ENCODE measurements at places on chromosomes 5 and 9. TPM values are rescaled to one million over a fixed set of nuclear protein-coding genes. Genes with fewer than 3 reads are reported as not detected.

Gene CATSPER3
- total RNA-seq, result 0.24 TPM

Gene THBS4
- total RNA-seq, result 0.37 TPM

Gene OR1Q1
- total RNA-seq, result not detected

Gene PCDHB8
- total RNA-seq, result 0.74 TPM

Gene AQP7
- not detected for total RNA-seq

Gene LCN9
- not detected for total RNA-seq

DNA sequence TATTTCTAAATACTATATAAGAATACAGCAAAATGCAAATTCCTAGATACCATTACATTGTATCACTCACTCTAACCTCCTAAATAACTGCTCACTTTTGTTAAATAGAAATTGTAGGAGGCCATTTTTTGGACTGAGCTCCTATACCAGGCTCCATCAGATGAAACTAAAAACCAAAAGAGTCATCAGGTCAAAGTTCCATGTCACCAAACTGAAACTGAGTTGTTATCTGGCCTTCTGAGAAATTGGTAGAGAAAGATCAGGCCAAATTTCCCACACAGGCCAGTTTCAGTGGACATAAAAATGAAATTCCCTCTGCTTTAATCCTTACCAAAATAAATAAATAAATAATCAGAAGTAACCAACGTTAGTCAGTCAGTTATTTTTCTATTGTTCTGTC lies 13.8 kb upstream of the SNX2 start:
- no peaks in the 10 kb centered on the region for H3K36me3 ChIP-seq
- peaks cover 9% of the 10 kb centered on the region for H3K4me1 ChIP-seq
- peaks cover 2% of the 10 kb centered on the region for H3K27me3 ChIP-seq
- no peak overlapping the region for H3K27ac ChIP-seq
- H3K4me3 ChIP-seq, result no peak overlapping the region

GRCh38 chr5:110167384-110167783 lies 477.7 kb downstream of the MAN2A1 start:
- no peaks in the 10 kb centered on the region for H3K27me3 ChIP-seq
- no peaks in the 10 kb centered on the region for H3K36me3 ChIP-seq
- H3K27ac ChIP-seq, result no peak overlapping the region
- H3K4me3 ChIP-seq, result no peak overlapping the region
- H3K4me1 ChIP-seq, result no peaks in the 10 kb centered on the region
- no peak for DNase-seq

DNA sequence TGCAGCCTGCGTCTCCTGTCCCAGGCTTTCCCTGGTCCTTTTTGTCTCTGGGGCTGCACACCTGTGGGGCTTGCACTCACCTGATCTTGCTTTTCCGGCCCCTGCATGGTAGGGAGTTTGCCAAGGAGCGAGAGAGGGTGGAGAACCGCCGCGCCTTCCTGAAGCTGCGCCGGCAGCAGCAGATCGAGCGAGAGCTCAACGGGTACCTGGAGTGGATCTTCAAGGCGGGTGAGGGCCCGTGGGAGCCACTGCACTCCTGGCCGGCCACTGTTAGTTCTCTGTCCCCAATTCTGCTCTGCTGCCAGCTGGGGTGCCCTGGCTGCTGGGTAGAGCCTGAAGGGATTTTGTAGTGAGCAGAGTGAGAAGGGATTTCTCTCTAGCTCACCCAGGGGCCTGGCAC lies 78.0 kb downstream of the CACNA1B start:
- H3K4me1 ChIP-seq, result no peaks in the 10 kb centered on the region
- no peak for DNase-seq
- no peak overlapping the region for H3K4me3 ChIP-seq
- H3K27me3 ChIP-seq, result no peaks in the 10 kb centered on the region
- H3K27ac ChIP-seq, result no peak overlapping the region
- H3K36me3 ChIP-seq, result no peaks in the 10 kb centered on the region

DNA sequence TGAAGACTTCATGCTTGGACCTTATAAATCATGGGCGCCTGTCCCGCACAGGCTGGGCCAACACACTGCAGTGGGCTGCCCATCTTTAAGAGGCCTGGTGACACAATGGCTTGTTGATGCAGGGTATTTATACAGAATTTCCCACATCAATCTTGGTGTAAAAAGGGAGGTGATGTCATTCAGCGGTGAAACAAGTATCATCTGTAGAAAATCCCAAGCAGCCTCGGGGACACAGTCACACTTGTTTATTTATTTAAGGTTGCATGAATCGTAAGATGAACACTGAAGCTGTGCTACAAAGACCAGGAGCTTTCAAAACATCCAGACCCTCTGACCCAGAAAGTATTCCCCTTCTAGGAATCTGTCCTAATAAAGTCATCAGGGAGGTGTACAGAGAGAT lies 40.5 kb downstream of the SMIM23 start:
- DNase-seq, result no peak
- peaks cover 2% of the 10 kb centered on the region for H3K27me3 ChIP-seq
- H3K4me1 ChIP-seq, result no peaks in the 10 kb centered on the region
- H3K36me3 ChIP-seq, result no peaks in the 10 kb centered on the region

DNA sequence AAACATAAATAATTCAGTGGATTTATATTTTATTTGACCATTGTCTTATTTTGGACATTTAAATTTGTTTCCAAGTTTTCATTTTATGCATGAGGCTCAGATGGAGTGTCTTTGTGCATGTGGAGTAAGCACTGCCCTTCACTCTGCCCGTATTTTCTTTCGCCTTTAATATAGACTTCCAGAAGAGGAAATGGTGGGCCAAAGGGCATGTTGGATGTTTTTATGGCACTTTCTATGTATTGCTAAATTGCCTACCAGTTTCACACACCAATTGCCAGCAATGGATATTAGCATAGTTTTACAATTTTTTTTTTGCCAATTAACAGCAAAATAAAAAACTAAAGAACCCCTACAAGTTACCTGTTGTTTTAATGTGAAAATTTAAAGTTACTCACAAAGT lies 38.4 kb downstream of the ZSWIM6 start:
- peaks cover 18% of the 10 kb centered on the region for H3K4me1 ChIP-seq
- no peak for DNase-seq
- no peak overlapping the region for H3K4me3 ChIP-seq
- no peaks in the 10 kb centered on the region for H3K27me3 ChIP-seq
- no peak overlapping the region for H3K27ac ChIP-seq

GRCh38 chr5:150291388-150292385 lies 2.1 kb upstream of the CAMK2A start:
- H3K4me3 ChIP-seq, result no peak overlapping the region
- peaks cover 19% of the 10 kb centered on the region for H3K4me1 ChIP-seq
- DNase-seq, result no peak
- H3K36me3 ChIP-seq, result no peaks in the 10 kb centered on the region
- H3K27ac ChIP-seq, result no peak overlapping the region

DNA sequence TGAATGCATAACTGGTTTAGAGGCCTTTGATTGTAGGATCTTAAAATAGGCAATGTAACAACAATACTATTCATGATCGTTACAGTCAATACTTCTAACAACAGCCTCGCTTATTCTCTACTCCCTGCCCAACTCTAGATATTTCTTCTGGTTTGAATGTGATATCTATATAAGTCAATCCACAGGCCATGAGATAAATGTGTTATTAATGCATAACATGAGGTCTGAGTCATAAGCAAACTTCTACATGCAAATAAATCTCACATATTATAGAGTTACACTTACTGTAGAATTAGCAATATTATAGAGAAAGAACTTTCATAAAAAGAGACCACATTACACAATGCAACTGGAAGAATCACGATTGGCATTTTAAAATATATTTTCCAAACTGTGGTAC lies 2.9 kb upstream of the ALDOB start:
- H3K36me3 ChIP-seq, result no peaks in the 10 kb centered on the region
- no peaks in the 10 kb centered on the region for H3K4me1 ChIP-seq
- no peak overlapping the region for H3K4me3 ChIP-seq
- peaks cover 23% of the 10 kb centered on the region for H3K27me3 ChIP-seq
- no peak for DNase-seq

DNA sequence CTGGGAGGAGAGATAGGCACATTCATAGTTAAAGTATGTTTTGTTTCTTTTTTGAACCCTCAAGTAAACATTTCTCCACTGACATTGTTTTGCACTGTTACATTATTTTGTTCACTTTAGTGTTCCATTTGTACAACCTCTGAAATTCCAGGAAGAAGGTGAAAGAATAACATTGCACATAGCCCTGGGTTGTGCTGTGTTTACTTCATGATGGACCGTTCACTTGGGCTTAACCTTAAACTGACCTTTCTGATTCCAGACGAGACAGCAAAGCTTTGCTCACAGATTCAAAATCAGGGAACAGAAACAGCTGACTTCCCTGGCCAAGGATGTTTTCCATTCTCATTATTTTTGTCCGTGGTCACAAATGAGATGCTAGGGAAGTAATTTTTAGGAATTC lies 42.8 kb upstream of the GDNF start:
- H3K27ac ChIP-seq, result peak overlapping the region; percentile 46
- H3K27me3 ChIP-seq, result peaks cover 2% of the 10 kb centered on the region
- peaks cover 24% of the 10 kb centered on the region for H3K4me1 ChIP-seq
- peak overlapping the region; percentile 74 for H3K4me3 ChIP-seq

DNA sequence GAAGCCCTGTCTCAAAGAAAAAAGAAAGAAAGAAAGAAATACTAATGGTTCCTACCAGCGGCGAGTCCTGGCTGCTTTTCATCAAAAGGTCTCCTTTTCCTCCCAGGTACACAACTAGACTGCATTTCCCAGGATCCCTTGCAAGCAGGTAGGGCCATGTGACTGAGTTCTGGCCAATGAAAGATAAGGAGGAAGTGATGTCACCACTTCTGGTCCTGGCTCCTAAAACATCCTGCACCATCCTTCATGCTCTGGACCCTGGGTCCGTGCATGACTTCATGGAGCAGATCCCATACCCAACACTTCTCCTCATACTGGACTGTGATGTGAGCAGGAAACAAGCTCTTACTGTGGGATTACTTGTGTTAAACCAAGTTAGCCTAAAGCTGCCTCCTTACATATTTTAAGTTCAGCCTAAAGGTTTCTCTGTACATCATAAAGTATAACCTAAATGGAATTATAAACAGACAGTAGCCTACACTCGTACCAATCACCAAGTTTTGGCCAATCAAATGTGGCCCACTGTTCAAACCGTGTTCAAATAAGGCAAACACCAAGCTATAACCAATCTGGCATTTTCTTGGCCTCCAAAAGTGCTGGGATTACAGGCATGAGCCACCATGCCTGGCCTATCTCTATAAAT lies 30.2 kb upstream of the FUBP3 start:
- H3K27me3 ChIP-seq, result peaks cover 23% of the 10 kb centered on the region
- H3K4me3 ChIP-seq, result no peak overlapping the region
- DNase-seq, result no peak
- peaks cover 3% of the 10 kb centered on the region for H3K36me3 ChIP-seq
- no peak overlapping the region for H3K27ac ChIP-seq

GRCh38 chr9:72884508-72884907 lies 68.3 kb downstream of the ALDH1A1 start:
- no peak for DNase-seq
- no peak overlapping the region for H3K4me3 ChIP-seq
- peaks cover 57% of the 10 kb centered on the region for H3K4me1 ChIP-seq

DNA sequence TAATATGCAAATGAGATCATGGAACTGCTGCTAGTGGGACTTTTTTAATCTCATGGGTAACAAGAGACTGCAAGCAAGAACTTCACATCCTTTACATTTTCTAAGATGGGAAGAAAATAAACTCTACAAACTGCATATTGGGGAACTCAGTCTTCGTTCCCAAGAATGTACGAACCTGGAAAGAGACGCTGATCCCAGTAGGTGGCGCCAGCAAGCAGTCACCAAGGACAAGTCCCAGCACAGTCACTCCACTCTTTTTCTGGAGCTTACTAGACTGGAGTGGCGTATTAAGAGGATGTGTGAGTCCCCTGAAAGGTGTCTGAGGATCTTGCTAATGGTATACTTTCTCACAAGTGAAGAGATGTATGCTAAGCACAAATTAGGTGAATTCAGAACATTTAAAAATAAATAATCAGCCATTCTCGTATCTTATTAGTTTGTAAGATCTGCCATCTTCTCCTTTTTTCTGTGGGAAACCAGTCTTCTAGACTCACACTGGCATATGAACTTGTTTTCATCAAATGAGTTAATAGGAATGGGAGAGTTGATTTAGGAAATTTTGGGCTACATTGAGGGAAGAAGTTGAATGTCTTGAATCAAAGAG lies 16.0 kb upstream of the PUM3 start:
- H3K36me3 ChIP-seq, result no peaks in the 10 kb centered on the region
- no peak overlapping the region for H3K4me3 ChIP-seq
- no peak overlapping the region for H3K27ac ChIP-seq
- peaks cover 11% of the 10 kb centered on the region for H3K4me1 ChIP-seq
- DNase-seq, result peak; percentile 48

DNA sequence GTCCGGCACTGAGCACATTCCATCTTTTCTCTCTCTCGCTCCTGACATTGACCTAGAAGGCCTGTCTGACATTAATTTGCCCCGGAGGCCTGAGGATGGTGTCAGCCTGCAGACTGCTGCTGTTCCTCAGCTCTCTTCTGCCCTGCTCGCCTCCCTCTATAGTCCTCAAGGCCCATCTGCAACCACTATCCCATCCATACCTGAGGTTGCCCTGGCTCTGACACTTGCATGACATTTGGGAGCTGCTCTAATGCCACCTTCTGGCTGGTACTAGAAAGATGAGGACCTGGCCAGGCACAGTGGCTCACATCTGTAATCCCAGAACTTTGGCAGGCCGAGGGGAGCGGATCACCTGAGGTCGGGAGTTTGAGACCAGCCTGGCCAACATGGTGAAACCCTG lies 38.6 kb upstream of the GGTA1 start:
- H3K4me1 ChIP-seq, result no peaks in the 10 kb centered on the region
- DNase-seq, result no peak
- no peak overlapping the region for H3K4me3 ChIP-seq
- peaks cover 29% of the 10 kb centered on the region for H3K27me3 ChIP-seq
- H3K27ac ChIP-seq, result no peak overlapping the region

- no peak for DNase-seq
- peaks cover 76% of the 10 kb centered on the region for H3K4me1 ChIP-seq
- H3K27ac ChIP-seq, result no peak overlapping the region
- H3K27me3 ChIP-seq, result no peaks in the 10 kb centered on the region
These were observed 7.2 kb downstream of the FOXD1 start for GRCh38 chr5:73441378-73441777.

DNA sequence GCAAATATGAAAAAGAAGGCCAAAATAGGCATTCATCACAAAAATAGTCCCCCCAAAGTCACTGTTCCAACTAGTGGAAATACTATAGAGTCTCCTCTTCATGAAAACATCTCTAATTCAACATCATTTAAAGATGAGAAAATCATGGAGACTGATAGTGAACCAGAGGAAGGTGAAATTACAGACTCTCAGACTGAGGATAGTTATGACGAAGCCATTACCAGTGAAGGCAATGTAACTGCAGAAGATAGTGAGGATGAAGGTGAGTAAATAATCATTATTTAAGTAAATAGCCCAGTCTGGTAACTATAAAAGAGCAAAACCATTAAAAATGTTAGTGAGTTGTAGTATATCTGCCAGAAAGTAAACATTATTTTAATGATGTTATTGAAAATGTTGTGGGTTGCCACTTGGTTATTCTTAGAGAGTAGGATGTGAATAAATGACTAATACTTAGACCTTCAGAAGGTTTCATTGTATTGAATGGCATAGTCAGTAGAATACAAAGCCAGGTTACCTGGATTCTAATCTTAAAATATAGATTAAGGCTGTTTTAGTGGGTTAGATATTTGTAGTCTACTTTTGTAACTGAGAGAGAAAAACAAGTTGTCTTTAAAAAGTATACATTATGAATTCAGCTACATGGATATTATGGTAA lies 16.3 kb downstream of the AGGF1 start:
- H3K4me1 ChIP-seq, result peaks cover 11% of the 10 kb centered on the region
- H3K27me3 ChIP-seq, result no peaks in the 10 kb centered on the region
- no peak for DNase-seq
- H3K27ac ChIP-seq, result no peak overlapping the region

All from HFFc6 (cell line).